ENCODE measurements at places on chromosomes 4 and X. TPM values are rescaled to one million over a fixed set of nuclear protein-coding genes. Genes with fewer than 3 reads are reported as not detected.

DNA sequence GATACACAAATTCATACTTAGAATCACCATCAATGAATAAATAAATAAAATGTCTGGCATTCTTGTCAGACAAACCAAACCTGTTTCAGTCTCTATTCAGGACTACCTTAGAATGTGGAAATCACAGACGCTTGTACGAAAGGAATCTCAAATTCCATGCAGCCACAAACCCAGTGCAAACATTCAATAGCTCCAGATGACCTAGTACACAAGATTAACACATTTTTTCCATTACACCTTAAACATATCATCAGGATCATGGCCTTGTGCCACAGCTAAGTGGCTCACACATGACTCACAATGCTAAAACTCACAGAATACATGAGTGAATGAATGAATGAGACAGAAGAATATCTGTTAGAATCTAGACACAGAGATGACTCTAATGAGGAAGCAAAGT is 134.2 kb downstream of the PWWP3B start:
- no peak for DNase-seq

DNA sequence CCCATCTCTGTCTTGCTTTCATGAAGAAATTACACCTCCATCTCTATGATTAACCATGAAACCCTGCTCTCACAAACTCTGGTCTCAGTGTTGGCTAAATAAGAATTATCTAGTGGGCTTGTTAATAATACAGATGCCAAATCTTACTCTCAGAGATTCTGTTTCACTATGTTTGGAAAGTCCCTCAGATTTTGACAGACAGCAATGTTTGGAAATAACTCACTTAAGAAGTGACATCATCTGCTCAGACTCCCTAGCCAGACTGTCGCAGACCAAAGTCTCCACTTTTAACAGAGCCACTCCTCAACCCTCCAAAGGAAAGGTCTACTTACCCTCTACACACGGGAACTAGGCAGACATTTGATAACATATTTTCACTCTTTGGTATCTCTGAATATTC is 328.5 kb upstream of the FGF16 start:
- DNase-seq: no peak

SLC49A3 gene
- polyA plus RNA-seq: 2.8 TPM

- DNase-seq: no peak
Measured at GRCh38 chr4:158016511-158016910, 156.3 kb downstream of the GASK1B start.

DNA sequence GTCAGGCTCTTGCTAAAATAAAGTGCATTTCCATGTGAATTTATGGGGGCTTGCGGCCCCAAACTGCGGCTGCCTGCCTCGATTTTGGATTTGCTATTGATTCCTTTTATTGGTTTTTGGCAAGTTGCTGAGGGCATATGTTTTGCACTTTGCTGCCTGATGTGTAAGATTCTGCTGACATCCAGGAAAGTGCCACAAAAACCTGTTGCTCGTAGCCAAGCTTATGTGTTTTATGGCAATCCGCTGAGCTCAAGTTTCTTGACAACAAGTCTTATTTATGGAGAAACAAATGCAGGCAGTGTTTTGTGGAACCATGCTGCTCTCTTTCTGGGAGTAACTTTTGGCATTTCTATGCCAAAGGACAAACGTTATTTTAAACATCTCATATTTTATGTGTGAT is 97.3 kb upstream of the DDIT4L start:
- DNase-seq: no peak

GRCh38 chrX:47643926-47644325 is 6.4 kb downstream of the ELK1 start:
- DNase-seq: no peak

- DNase-seq: no peak
Measured at GRCh38 chrX:149467461-149467860, 37.6 kb downstream of the IDS start.

DNA sequence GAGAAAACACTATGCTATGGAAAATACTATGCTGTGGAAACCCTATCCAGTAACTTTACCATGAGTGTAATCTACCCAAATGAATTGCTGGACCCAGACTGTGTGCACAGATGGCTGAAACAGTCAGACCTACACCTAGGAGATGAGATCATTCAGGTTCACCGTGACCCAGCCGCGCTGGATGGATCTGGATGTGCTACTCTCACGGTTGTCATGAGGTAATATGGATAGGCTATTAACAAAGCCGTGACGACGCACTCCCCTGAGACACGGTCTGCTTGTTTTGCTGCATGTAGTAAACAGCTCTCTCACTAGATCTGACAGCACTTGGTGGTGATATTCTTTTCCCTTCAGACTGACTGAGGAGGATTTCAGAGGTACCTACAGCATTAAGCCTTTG is 832.5 kb upstream of the GRID2 start:
- DNase-seq: no peak

- DNase-seq: no peak
Measured at GRCh38 chr4:15766821-15767220, 11.3 kb upstream of the CD38 start.

DNA sequence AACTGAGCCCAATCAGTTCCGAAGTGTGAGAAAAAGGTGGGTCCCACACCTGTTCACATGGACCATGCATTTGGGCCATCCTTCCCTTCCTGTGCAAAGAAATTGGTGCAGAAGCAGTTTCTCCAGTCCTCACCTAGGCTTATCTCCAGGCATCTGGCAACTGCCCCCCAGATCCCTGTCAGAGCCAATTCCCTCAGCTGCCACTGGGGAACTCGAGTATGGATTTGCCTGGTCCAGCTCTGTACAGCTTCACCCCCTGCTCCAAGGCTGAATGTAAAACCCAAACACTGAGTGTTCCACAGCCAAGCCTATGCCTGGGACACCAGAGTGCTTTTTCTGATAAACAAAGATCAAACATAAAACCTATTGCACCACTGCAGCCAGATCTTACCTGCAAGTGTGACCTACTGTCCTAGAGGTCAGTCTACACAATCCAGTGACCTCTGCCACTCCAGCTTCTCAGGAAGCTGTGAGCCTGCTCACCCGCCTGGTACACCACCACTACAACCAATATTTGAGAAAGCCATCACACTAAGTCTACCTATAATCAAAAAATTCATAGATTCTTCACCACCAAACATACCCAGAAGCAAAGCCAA is 136.4 kb downstream of the STPG2 start:
- DNase-seq: no peak

DNA sequence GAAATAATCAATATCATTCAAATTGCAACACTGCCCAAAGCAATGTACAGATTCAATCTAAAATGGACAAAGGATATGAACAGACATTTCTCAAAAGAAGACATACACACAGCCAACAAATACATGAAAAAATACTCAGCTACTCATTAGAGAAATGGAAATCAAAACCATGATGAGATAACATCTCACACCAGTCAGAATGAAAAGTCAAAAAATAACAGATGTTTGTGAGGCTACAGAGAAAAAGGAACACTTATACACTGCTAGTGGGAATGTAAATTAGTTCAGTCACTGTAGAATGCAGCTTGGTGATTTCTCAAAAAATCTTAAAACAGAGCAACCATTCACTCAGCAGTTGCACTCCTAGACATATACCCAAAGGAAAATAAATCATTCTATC is 205.2 kb downstream of the DKK2 start:
- no peak for DNase-seq

PROM1 gene
- polyA plus RNA-seq: 39.6 TPM

- DNase-seq: no peak
Measured at GRCh38 chr4:145879598-145879997, 59.0 kb downstream of the ZNF827 start.

PHEX gene
- 0.37 TPM for polyA plus RNA-seq

DNA sequence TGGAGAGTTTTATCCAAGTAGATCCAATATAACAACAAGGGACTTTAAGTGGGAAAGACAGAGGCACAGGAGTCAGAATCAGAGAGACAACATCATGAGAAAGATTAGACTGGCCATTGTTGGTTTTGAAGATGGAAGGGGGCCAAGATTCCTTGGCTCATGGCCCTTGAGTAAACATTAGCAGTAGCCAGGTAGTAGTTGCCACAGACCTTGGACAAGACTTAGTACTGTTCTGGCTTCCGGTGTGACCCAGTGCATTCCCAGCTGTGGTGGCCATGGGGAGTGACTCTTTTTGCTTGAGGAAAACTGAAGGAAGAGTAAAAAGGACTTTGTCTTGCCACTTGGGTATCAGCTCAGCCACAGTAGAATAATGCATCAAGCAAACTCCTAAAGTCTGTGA is 462.2 kb upstream of the CPXCR1 start:
- no peak for DNase-seq
